ENCODE measurements at places on chromosomes 7 and 10.

DNA sequence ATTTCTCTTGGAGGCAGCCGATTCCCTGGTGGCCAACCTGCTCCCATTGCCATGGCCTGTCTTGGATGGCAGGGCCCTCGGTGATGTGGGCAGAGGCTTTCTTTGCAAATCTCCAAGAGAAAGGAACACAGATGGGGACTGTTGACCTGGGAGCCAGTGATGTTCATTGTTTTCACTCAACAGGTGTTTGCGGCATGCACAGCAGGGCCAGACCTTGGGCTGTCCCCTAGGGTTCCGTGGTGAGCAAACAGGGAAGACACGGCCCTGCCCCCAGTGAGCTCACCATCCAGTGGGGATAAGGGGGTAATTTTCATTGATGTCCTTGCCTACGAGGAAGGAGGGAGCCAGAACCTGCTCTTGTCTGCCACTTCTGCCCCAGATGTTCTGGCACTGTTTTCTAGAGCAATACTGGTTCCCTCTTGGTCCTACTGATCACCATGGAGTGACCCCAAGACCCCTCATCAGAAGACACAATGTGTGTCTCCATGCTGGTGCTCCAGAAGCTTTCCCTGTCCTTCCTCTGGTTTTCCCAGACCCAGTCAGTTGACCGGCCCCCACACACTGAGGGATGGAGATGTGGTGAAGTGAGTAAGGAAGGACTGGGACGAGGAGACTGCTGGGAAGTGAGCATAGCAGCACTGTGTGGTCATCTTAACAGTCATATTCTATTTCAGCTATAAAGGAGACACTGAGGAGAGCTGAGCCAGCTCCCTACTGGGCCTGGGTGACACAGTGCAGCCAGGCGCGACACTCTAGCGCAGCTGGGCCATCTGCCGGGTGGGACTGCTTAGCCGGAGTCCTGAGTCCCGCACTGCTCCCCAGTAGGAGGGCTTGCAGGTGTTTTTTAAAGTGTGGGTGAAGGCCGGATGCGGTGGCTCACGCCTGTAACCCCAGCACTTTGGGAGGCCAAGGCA, 20.4 kb upstream of the FIGNL1 start:
- DNase-seq = no peak

DNA sequence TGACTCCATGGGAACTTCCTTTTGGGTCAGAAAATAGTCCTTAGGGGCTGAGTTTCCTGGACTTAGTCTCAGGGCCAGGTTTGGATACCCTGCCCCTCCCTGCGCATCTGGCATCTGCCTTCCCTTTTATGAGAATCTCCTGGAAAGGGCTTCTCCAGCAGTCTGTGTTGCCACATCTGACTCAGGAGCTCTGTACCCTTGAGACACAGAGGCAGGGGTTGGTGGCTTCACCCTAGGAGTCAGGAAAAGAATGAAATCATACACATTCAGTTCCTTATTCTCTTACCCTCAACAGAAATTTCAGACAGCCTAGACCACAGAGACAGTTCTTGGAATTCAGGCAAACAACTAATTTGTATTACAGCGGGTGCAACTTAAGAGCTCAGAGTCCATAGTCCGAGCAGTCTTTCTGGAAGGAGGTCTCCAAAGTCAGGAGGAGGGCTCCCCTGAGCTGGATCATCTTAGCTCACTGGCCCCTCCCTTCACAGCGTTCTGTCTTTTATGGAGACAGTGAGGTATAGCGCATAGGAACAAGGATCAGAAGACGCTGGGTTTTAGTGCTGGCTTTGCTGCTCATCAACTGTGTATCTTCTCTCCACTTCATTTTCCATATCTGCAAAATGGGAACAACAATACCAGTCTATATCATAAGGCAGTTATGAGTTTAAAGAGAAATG, 3.0 kb upstream of the PLAU start:
- DNase-seq = no peak

DNA sequence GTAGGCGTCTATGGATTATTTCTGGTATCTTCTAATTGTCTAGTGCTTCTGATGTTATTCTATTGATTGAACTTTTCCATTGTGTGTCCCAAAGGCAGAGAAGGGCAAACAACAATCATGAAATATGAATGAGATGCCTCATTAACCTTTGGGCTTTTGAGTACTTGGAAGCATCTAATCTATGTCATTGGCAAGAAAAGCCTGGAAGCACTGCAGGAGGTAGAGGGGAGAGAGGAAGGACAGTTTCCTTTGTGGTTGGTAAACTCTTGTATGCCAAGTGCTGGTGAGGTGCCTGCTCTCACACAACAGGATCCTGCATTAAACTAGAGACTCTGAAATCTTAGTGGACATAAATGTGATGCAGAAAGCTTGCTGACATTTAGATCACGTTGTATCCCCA, 155.2 kb upstream of the TPK1 start:
- no peak for DNase-seq

GRCh38 chr7:102165136-102165535, 121.5 kb upstream of the SH2B2 start:
- DNase-seq = no peak

DNA sequence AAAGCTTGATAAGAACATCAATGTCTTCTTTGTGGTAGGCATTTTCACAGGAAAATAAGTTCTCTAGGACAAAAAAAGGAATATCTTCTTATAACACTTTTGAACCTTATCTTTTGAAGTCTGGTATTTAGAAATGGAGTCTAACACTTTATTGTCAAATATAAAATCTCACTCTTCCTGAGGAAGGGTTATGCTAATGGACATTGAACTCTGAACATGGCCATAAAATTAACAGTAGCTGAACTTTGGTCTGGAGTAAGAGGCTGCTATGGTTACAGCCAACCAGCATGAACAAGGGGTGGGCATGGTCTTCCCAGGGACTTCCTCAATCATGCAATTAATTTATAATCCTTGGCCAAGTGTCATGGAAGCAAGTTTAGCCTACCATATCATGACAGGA, at the start of gene CLRN3:
Gene CLRN3 (minus strand): TSS at position 199 of the 400 bp plus-strand sequence. CDS start 157 bp downstream, at position 42.
- DNase-seq = no peak
